ENCODE measurements at places on chromosomes 13 and 19. TPM values are rescaled to one million over a fixed set of nuclear protein-coding genes. Genes with fewer than 3 reads are reported as not detected.

Gene TEX101
- not detected for total RNA-seq

- DNase-seq = no peak
Measured at GRCh38 chr13:72662548-72662947, 64.9 kb downstream of the MZT1 start.

GRCh38 chr13:39556866-39557265 is 46.1 kb downstream of the LHFPL6 start:
- DNase-seq = no peak

- DNase-seq = peak; percentile 30
Measured at GRCh38 chr19:33290956-33291622, 11.2 kb downstream of the CEBPA start.

GRCh38 chr13:113275387-113275786 is 21.7 kb upstream of the LAMP1 start:
- no peak for DNase-seq

GRCh38 chr13:57865600-57866294 is 234.2 kb downstream of the PCDH17 start:
- no peak for DNase-seq

GRCh38 chr13:46176756-46177155 is 5.2 kb downstream of the LCP1 start:
- DNase-seq = no peak

GRCh38 chr13:112103260-112103838 is 36.4 kb downstream of the SOX1 start:
- no peak for DNase-seq

Gene TMED1
- 30.8 TPM for total RNA-seq

Gene CNFN
- total RNA-seq = 1.1 TPM

GRCh38 chr13:113784645-113785024 is 25.6 kb downstream of the TMEM255B start:
- no peak for DNase-seq

Gene AP1M2
- not detected for total RNA-seq

- DNase-seq = no peak
Measured at GRCh38 chr13:33394294-33394932, 108.9 kb upstream of the STARD13 start.

DNA sequence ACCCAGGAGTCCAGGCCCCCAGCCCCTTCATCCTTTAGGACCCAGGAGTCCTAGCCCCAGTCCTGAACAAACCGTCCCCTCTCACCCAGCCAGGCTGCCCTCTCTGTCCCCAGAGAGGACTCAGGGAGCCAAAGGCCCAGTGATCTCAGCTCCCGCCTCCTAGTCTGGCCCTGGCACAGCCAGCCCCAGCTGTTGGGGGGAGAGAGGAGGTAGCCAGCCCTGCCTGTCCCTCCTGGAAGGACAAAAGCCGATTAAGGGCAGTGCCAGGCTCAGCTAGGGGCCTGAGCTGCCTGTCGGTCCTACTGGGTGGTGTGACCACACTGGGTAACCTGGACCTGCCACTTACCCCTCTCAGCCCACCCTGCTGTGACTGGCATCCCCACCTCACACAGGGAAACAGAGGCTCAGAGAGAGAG is 14.5 kb downstream of the LIPE start:
- DNase-seq = peak; percentile 72

GRCh38 chr19:41928221-41928683 is at the start of gene ERFL:
TSS of gene ERFL (minus strand) at chr19:41928449. CDS start at chr19:41912919, 15,530 bp downstream.
- DNase-seq = no peak

Gene ZNF729
- not detected for total RNA-seq

GRCh38 chr19:13817018-13817614 is 21.9 kb downstream of the ZSWIM4 start:
- DNase-seq = no peak

Gene GIPC3
- 2.2 TPM for total RNA-seq

DNA sequence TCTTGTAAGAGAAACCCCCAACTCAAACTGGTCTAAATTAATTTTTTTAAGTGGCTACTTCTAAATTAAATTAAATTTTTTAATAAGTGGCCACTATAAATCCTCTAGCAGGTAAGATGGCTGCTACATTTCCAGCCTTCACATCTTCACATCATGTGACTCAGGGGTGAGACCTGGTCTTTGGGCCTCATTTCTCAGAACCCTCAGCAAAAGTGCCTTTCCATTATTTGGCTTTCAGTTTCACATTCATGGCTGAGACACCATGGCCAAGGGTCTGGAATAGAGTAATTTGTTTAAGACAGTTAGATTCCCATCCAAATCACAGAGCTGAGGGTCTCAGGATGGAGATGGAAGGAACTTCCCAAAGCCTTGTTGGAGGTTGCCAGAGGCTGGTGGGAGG is 47.5 kb downstream of the DCT start:
- DNase-seq = no peak

Gene PRRG2
- 0.70 TPM for total RNA-seq

- DNase-seq = peak; percentile 30
Measured at GRCh38 chr13:91955546-91956355, 557.3 kb downstream of the GPC5 start.

DNA sequence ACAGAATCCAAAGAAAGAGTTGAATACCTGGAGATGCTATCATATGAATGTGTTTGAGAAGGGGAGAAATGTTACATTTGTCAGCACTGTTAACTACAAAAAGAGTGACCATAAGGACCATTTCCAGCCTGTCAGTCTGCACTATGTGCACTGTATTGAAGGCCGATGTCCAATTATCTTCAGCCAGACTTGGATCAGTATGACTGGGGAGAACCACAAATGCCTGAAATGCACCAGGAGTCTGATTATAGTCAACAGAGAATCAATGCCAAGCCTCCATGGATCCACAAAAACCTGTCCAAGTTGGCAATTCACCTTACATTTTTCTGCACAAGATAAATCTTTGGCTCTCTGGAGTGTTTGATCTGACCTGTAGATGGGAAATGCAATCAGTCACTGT is 697.5 kb upstream of the SGCG start:
- DNase-seq = no peak

- no peak for DNase-seq
Measured at GRCh38 chr19:8635422-8635821, 5.0 kb downstream of the NFILZ start.

- DNase-seq = no peak
Measured at GRCh38 chr13:90500569-90500968, 846.9 kb upstream of the MIR17HG start.

Gene ZNF559
- total RNA-seq = 19.4 TPM

Gene VSTM1
- not detected for total RNA-seq

Gene KISS1R
- not detected for total RNA-seq

DNA sequence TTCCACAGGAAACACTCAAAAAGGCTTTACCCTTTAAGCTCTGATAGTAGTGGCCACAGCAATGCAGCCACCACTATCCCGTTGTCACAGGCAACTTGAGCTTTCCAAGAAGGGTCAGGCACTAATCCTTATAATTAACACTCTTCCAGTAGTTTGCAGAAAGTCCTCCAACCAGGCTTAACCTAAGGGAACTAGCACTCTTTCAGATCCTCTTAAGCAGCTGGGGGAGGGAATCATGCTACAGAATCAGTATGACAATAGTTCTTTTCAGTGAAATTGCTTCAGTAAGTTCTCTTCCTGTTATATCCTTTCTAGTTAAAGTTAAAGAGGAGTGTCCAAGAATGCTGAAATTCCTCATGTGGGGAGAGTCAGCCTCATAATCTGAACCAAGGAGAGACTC is 82.2 kb downstream of the TNFSF11 start:
- DNase-seq = no peak

DNA sequence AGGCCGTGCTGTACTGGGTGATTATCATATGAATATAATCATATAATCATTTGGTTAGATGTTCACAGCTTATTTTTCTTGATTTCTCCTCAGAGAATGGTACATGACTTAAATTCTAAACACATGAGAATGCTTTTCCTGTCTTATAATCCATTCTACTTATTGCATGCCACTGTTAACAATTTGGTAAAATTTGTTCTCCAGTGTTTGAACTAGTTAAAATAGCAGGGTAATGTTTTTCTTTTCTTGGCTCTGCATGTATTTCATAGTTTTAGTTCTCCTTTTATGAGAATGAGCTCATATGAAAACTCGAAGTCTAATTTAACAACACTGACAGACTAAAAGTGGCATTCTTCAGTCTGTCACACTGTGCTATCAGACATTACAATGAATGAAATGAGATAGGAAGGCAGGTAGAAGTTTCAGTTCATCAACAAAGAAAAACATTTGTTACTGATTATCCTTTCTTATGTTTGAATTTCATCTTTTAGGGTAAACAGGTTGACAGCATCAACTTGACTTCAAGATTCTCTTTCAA is 10.2 kb downstream of the SPRYD7 start:
- no peak for DNase-seq

- peak; percentile 48 for DNase-seq
Measured at GRCh38 chr13:113064000-113064533, 41.5 kb upstream of the F7 start.

Gene BRME1
- 0.81 TPM for total RNA-seq

- DNase-seq = no peak
Measured at GRCh38 chr13:77833331-77833863, 85.2 kb downstream of the EDNRB start.

Gene ZNF587B
- total RNA-seq = 6.3 TPM

Gene CLC
- total RNA-seq = not detected

Gene ATG4D
- 46.4 TPM for total RNA-seq

Measured in Right ventricle myocardium superior (tissue), 1 donor.